PC-3 (cell line): ENCODE measurements at places on chromosomes 4 and X.

GRCh38 chrX:43467608-43468234 is 188.4 kb upstream of the MAOA start:
- no peaks in the 10 kb centered on the region for H3K36me3 ChIP-seq
- no peak overlapping the region for H3K27ac ChIP-seq
- H3K27me3 ChIP-seq = 0 out of 2 replicates have a peak, but pooled peaks cover 7% of the 10 kb centered on the region
- no peak overlapping the region for H3K4me3 ChIP-seq
- H3K4me1 ChIP-seq = no peaks in the 10 kb centered on the region
- no peak for DNase-seq

DNA sequence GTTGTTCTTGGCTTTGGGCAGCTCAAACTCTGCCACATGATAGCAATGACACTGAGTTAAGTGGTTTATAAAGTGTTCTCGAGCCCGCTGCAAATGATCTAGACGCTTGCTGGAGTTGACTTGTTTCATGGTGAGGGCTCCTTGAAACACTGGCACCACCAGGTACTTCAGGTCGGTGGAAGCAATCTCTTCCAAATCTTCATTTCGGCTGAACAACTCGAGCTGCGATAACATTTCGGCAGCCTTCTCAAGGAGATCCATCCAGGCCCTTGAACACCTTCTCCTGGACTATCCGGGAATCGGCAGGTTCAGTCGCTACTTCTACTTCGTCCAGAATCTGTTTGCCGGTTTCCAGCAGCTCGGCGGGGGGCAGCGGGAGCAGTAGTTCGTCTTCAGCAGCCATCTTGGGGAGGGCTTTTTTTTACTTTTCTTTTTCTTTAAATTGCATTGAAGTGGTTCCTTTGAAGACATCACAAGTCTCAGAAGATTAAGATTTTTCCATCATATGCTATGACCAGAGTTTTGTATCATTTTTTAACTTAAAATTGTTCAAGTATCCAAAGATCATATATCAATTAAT is 28.0 kb downstream of the HNRNPDL start:
- DNase-seq = no peak
- no peak overlapping the region for H3K27ac ChIP-seq
- no peak overlapping the region for H3K4me3 ChIP-seq
- no peaks in the 10 kb centered on the region for H3K27me3 ChIP-seq

DNA sequence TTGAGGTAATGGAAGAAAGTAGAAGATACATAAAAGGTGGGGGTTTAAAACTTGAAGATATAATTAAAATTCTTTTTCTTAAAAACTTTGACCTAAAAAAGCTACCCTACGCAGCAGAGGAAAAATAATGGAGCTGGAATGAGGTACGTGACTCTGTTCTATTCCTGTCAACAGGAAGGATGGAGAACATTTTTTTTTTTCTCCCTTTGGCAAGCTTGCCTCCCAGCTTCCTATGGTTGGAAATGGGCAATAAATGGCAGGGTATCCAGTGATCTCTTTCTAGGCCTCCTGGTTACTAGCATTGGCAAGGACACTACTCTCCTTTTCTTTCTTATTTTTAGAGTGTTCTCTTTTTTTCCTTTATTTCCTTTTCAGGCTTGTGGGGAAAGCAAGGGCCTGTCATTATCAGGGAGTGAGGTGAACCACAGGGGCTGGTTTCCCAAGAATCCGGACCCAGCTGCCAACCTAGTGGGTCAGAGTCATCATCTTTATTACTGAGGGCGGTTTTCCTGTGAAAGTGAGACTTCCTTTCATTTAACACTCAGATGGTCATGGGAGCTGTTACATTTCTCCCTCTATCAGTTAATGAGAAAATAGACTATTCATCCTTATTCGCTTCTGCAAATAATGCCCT is 224.6 kb downstream of the SPRY1 start:
- H3K4me1 ChIP-seq = no peaks in the 10 kb centered on the region
- no peak for DNase-seq
- no peaks in the 10 kb centered on the region for H3K36me3 ChIP-seq
- no peak overlapping the region for H3K27ac ChIP-seq

DNA sequence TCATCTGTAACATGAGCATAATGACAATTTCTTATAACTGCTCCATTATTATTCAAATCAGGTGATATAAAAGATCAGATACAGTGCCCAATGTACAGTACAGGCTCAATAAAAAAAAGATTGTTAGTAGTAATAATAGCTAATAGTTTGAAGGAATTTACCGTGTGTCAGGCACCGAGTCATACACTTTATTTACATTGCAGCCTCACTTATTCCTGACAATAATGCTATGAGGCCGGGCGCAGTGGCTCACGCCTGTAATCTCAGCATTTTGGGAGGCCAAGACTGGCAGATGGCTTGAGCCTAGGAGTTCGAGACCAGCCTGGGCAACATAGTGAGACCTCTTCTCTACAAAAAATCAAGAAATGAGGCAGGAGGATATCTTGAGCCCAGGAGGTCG is 10.1 kb upstream of the MAP7D3 start:
- no peaks in the 10 kb centered on the region for H3K36me3 ChIP-seq
- H3K27me3 ChIP-seq = no peaks in the 10 kb centered on the region
- DNase-seq = peak; percentile 55
- peak overlapping the region; percentile 95 for H3K27ac ChIP-seq
- H3K4me1 ChIP-seq = peaks cover 32% of the 10 kb centered on the region
- H3K4me3 ChIP-seq = no peak overlapping the region

DNA sequence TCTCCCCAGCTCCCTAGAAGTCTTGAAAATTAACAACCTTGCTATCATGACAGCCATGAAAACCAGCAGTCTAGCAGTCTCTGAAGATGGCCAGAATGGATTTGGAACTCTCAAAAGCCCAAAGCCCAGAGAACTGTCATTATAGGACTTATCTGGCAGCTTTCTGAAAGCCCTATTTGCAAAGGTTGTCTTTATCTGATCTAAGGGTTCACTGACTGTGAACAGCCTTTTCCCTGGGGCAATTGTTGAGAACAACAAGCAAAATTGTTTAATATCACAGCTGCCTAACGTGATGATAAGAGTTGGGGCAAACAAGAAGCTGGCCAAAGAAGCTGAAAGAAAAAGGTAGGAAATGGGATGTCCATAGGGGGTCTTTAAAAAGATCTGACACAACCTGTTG is 20.9 kb upstream of the KLHL8 start:
- no peak overlapping the region for H3K4me3 ChIP-seq
- no peak overlapping the region for H3K27ac ChIP-seq
- no peaks in the 10 kb centered on the region for H3K27me3 ChIP-seq
- peaks cover 27% of the 10 kb centered on the region for H3K4me1 ChIP-seq

DNA sequence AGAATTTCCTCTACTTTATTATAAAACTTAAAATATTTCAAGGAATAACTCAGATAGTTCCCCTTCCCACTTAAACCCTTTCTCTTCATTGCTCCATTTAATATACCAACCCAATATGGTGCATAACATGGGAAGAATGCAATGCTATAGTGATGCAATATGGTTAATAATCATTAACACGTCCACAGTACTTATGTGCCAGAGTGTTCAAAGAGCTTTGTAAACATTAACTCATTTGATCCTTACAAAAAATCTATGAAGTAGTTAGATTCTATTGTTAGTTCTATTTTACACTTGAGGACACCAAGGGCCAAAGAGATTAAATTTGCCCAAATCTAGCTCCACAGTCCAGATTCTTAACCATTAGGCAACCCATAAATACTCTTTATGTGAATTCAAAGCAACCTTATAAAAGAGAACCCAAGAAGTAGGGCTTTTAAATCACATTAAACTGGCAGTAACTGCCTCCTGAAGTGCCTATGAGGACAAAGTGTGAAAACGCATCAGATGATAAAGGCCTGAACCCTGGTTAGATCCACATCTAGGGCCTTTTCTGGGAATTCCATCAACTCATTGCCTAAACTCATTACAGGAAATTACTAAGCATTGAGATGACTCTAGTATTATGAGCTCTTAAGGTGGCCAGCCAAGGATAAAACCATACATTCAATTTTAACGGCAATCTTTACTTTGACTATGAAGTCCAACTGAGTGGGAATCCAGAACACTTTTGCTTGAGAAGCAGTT is 94.3 kb downstream of the AREG start:
- peak overlapping the region; percentile 70 for H3K27ac ChIP-seq
- peaks cover 49% of the 10 kb centered on the region for H3K4me1 ChIP-seq
- no peaks in the 10 kb centered on the region for H3K27me3 ChIP-seq

GRCh38 chr4:156898373-156899117 is 73.1 kb downstream of the PDGFC start:
- no peaks in the 10 kb centered on the region for H3K27me3 ChIP-seq
- no peaks in the 10 kb centered on the region for H3K4me1 ChIP-seq
- H3K27ac ChIP-seq = no peak overlapping the region
- no peaks in the 10 kb centered on the region for H3K36me3 ChIP-seq

- H3K4me1 ChIP-seq = peaks cover 40% of the 10 kb centered on the region
- DNase-seq = peak; percentile 84
- H3K27ac ChIP-seq = peak overlapping the region; percentile 78
- H3K36me3 ChIP-seq = no peaks in the 10 kb centered on the region
- no peaks in the 10 kb centered on the region for H3K27me3 ChIP-seq
Observed at GRCh38 chr4:85496933-85497332, 22.0 kb downstream of the ARHGAP24 start.

DNA sequence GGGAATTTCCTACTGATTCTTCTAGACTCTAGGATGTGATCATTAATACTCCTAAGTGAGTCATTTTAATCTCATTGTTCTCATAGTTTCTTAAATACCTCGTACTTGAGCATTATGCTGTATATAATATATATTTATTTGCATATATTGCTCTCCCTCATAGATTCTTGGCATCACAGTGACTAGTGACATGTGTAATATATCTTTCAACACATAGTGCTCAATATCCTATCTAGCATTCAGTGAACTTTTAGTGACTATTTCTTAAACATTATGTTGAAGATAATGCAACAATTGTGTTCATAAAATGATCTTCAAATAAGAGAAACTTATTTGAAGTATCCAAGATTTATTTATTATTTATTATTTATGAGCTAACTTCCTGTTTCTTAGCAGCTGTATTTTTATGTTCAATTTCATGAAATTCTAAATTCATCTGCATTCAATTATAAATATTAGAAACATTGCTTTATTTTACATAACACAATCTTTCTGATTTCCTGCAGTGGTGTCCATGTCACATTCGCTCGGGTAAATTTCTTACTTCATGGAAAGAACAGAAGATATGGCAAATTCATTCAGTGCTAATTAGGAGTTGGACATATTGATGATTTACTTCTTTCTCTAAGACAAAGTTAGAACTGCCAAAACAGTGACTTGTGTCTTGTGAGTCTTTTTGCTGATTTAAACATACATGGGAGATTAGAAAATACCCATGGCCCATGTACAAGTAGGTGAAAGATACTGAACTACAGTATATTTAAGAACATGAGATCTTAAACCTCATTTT is 1095.5 kb upstream of the IGFBP7 start:
- no peaks in the 10 kb centered on the region for H3K27me3 ChIP-seq
- no peak for DNase-seq
- H3K36me3 ChIP-seq = no peaks in the 10 kb centered on the region
- H3K4me3 ChIP-seq = no peak overlapping the region

GRCh38 chr4:20603671-20604313 is 96.5 kb upstream of the PACRGL start:
- H3K4me3 ChIP-seq = no peak overlapping the region
- peaks cover 15% of the 10 kb centered on the region for H3K4me1 ChIP-seq

GRCh38 chrX:124605511-124605910 is 259.1 kb downstream of the SH2D1A start:
- peak; percentile 51 for DNase-seq
- no peaks in the 10 kb centered on the region for H3K36me3 ChIP-seq
- no peaks in the 10 kb centered on the region for H3K27me3 ChIP-seq
- no peak overlapping the region for H3K4me3 ChIP-seq
- no peak overlapping the region for H3K27ac ChIP-seq
- H3K4me1 ChIP-seq = peaks cover 3% of the 10 kb centered on the region; the same call in 1 of the 2 replicates

GRCh38 chr4:150253416-150253815 is 175.2 kb downstream of the DCLK2 start:
- no peaks in the 10 kb centered on the region for H3K27me3 ChIP-seq
- no peaks in the 10 kb centered on the region for H3K36me3 ChIP-seq
- H3K27ac ChIP-seq = no peak overlapping the region
- no peak overlapping the region for H3K4me3 ChIP-seq
- H3K4me1 ChIP-seq = no peaks in the 10 kb centered on the region
- no peak for DNase-seq

GRCh38 chr4:98605216-98605615 is 53.2 kb downstream of the TSPAN5 start:
- no peak overlapping the region for H3K4me3 ChIP-seq
- peak; percentile 11 for DNase-seq
- no peak overlapping the region for H3K27ac ChIP-seq
- H3K36me3 ChIP-seq = no peaks in the 10 kb centered on the region; the same call in 1 of the 2 replicates
- H3K27me3 ChIP-seq = no peaks in the 10 kb centered on the region
- peaks cover 4% of the 10 kb centered on the region; the same call in 1 of the 2 replicates for H3K4me1 ChIP-seq

- H3K4me1 ChIP-seq = peaks cover 8% of the 10 kb centered on the region; the same call in 1 of the 2 replicates
- no peak overlapping the region for H3K27ac ChIP-seq
- no peaks in the 10 kb centered on the region for H3K27me3 ChIP-seq
- H3K4me3 ChIP-seq = no peak overlapping the region
- no peaks in the 10 kb centered on the region for H3K36me3 ChIP-seq
Observed at GRCh38 chrX:44795945-44796450, 47.8 kb upstream of the DUSP21 start.
